Activated CD8-positive, alpha-beta memory T cell treated with anti-CD3 and anti-CD28 coated beads, Interleukin-2, amount 10 ng/mL, durations not matched to agents 7 days and 5 days (primary cell): ENCODE measurements at places on chromosomes 7 and 10. TPM values are rescaled to one million over a fixed set of nuclear protein-coding genes. Genes with fewer than 3 reads are reported as not detected.

- no peak for DNase-seq
These were observed 1.2 kb downstream of the CALML5 start for GRCh38 chr10:5497948-5498730.

DNA sequence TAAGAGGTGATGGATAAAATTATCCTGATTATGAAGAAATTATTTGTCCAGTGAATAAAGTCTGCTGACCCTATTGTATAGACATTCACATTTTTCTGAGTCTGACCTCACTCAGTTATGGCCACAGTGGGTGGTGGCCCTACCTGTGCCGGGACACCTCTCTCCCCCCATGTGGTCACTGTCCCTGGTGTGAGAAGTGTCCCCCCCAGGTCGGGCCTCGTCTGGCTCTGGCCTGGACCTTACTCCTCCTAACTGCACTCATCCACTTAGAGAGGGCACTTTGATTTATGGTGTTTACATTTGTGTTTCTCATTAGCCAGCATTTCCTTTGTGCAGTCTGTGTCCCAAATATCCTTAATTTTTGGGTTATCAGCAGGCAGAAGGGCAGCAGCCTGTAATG is 59.6 kb upstream of the ZNF32 start:
- DNase-seq, result no peak

Gene CFAP70
- 0.38 TPM for total RNA-seq

GRCh38 chr7:55502124-55502857 is 70.0 kb downstream of the VOPP1 start:
- DNase-seq, result no peak

Gene MBL2
- not detected for total RNA-seq

DNA sequence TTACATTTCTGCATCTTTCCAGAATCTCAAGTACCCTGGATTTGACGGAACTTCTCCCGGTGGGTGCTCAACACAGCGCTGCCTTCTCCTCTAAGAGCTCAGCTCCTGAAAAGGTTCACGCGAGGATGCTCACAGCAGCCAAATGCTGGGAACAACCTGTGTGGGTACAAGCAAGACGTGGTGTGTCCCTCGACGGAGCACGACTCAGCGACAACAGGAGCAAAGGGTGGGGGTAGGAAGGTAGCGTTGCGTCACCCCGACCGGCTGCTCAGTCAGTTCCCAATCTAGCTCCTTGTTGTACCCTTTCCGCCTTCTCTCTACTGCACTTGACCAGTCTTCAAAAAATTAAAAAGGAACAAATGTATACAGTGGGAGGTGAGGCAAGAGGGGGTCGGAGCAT is 117.3 kb downstream of the PTPRN2 start:
- DNase-seq, result no peak

Gene PLA2G12B
- total RNA-seq, result not detected

DNA sequence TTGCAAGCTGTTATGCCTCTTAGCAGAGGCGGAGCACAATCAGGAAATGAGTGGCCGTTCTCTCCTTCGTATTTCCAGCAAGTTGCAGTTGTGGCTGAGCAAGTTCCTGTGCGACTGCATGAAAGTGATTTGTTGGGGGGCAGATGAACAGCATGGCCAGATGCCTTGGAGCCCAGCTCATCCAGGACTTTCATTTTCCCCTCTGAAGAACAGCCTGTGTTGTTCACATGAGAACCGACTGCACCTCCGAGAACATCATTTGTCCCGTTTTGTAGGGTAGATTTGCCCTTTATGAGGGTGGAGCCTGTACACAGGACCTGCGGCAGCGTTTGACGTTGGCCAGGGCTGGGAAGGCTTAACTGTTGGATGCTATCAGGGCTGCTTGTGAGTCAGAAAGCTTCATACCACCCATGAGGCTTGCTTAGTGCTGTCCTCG is 4.4 kb downstream of the BAG3 start:
- peak; percentile 57 for DNase-seq

- no peak for DNase-seq
These were observed 272.3 kb downstream of the ELFN1 start for GRCh38 chr7:1942243-1942940.

Gene VWA2
- not detected for total RNA-seq

- DNase-seq, result no peak
These were observed 172.8 kb downstream of the ZMYND11 start for GRCh38 chr10:308101-308500.

DNA sequence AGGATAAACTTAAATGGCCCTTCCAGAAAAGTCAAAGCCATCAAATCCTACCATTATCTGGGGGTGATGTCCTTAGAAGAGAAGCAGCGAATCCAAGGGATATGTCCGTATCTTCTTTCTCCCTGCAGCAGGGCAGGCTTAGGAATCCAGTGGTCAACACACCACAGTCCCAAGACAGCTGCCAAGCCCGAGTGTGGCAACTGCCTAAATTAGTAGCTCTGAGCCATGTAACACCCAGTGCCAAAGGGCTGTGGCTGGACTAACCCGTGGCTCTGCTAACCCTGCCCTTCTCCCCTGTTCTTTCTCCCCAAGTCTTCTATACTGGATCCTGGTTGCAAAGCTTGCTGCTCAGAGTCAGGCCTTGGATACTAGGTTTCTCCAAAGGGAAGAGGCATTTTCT is 74.8 kb downstream of the CDK1 start:
- no peak for DNase-seq
